Spinal cord (tissue), 10 donors: ENCODE measurements at places on chromosomes 6 and 20. TPM values are rescaled to one million over a fixed set of nuclear protein-coding genes. Genes with fewer than 3 reads are reported as not detected.

Gene BEND6
- 27.1 TPM for total RNA-seq

DNA sequence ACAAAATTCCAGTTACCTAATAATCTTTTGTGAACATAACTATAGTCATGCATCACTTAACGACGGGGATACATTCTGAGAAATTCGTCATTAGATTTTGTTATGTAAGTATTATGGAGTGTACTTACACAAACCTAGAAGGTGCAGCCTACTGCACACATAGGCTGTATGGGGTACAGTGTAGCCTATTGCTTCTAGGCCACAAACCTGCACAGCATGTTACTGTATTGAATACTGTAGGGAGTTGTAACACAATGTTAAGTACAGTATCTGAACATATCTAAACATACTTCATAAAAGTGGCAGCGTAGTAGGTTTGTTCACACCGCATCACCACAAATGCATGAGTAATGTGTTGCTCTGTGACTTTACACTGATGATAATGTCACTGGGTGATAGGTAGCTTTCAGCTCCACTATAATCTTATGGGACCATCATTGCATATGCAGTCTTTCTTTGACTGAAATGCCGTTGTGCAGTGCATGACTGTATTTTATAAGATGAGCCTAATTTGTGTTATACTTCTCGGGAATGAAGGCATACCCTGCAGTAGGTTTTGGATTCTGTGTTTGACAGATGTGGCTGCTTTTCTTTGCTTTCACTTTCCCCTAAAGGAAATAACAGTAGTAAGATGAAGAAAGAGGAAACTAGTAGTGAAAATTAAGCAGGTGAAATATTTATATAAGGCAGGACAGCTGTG lies 365.6 kb downstream of the FARS2 start:
- no peaks in the 10 kb centered on the region for H3K36me3 ChIP-seq
- H3K27me3 ChIP-seq: no peaks in the 10 kb centered on the region
- no peak overlapping the region for H3K27ac ChIP-seq
- no peak overlapping the region for H3K4me3 ChIP-seq
- no peak for DNase-seq

DNA sequence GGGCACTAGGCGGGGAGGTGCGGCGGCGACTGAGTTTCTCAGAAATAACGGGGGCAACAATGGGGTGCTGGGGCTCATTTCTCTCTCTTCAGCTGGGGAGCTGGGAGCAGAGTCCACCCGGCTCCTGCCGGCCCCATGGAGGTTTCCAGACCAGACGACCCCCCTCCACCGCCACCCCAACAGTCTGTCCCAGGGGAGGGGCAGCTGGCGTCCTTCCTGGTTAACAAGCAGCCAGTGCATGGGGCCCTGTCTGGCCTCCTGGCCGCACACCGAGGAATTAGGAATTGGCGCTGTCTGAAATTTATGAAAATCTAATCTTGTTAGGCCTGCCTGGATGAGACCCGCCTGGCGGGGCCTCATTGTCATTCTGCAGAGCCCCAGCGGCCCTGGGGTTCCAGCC lies 42.4 kb downstream of the PMEPA1 start:
- H3K36me3 ChIP-seq: peaks cover 9% of the 10 kb centered on the region
- H3K4me1 ChIP-seq: peaks cover 46% of the 10 kb centered on the region
- H3K27ac ChIP-seq: no peak overlapping the region
- no peak for DNase-seq
- H3K27me3 ChIP-seq: no peaks in the 10 kb centered on the region

DNA sequence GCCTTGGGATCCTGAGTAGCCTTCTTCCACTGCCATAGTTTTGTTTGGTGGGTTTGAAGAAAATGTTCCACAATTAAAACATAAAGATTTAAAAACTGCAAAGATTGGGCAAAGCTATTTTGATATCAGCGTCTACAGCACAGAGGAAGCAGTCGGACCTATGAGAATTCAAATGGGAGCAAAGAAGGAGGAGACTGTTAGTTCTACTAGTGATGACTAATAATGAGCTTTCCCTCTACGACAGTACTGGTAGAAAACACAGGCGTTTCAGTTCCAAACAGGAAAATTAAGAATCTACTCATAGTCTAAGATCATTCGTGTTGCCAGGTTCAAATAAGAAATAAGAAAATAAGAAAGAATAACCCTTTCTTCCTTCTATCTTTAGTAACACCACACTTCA lies 121.2 kb downstream of the INSM1 start:
- peaks cover 6% of the 10 kb centered on the region for H3K4me1 ChIP-seq
- peaks cover 4% of the 10 kb centered on the region for H3K36me3 ChIP-seq
- no peak overlapping the region for H3K4me3 ChIP-seq

Gene OGFR
- 43.3 TPM for total RNA-seq

GRCh38 chr6:136982928-136983327 lies 60.8 kb downstream of the SLC35D3 start:
- DNase-seq: no peak
- H3K27me3 ChIP-seq: no peaks in the 10 kb centered on the region
- H3K4me1 ChIP-seq: no peaks in the 10 kb centered on the region
- H3K36me3 ChIP-seq: no peaks in the 10 kb centered on the region
- no peak overlapping the region for H3K4me3 ChIP-seq
- H3K27ac ChIP-seq: no peak overlapping the region

GRCh38 chr6:137092018-137092417 lies 47.3 kb upstream of the IL20RA start:
- no peak overlapping the region for H3K4me3 ChIP-seq
- H3K27me3 ChIP-seq: no peaks in the 10 kb centered on the region
- H3K4me1 ChIP-seq: no peaks in the 10 kb centered on the region
- DNase-seq: no peak
- no peaks in the 10 kb centered on the region for H3K36me3 ChIP-seq
- no peak overlapping the region for H3K27ac ChIP-seq

DNA sequence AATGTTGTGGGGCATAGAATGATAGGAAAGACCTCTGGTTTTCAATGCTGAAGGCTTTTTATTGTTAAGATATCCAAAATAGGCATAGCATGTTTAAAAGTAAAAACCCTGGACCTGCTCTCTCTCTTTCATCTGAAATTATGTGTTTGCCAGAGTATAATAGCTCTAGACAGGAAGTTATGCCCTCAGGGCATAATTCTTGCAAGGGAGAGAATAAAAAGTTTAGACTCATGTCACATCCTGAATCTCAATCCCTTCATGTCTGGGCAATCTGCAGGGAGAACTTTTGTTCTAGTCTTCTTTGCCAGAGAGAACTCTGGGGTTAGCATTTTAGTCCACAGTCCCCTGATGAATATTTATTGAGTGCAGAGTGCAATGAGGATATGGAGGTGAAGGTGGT lies 297.3 kb upstream of the FLRT3 start:
- H3K4me1 ChIP-seq: no peaks in the 10 kb centered on the region
- H3K27ac ChIP-seq: no peak overlapping the region
- no peaks in the 10 kb centered on the region for H3K27me3 ChIP-seq
- no peak for DNase-seq
- no peak overlapping the region for H3K4me3 ChIP-seq
- no peaks in the 10 kb centered on the region for H3K36me3 ChIP-seq

- H3K27ac ChIP-seq: peak overlapping the region; percentile 4
- no peak overlapping the region for H3K4me3 ChIP-seq
- no peak for DNase-seq
- H3K4me1 ChIP-seq: peaks cover 7% of the 10 kb centered on the region
- no peaks in the 10 kb centered on the region for H3K36me3 ChIP-seq
Measured at GRCh38 chr6:7431674-7432390, 42.2 kb downstream of the RIOK1 start.

DNA sequence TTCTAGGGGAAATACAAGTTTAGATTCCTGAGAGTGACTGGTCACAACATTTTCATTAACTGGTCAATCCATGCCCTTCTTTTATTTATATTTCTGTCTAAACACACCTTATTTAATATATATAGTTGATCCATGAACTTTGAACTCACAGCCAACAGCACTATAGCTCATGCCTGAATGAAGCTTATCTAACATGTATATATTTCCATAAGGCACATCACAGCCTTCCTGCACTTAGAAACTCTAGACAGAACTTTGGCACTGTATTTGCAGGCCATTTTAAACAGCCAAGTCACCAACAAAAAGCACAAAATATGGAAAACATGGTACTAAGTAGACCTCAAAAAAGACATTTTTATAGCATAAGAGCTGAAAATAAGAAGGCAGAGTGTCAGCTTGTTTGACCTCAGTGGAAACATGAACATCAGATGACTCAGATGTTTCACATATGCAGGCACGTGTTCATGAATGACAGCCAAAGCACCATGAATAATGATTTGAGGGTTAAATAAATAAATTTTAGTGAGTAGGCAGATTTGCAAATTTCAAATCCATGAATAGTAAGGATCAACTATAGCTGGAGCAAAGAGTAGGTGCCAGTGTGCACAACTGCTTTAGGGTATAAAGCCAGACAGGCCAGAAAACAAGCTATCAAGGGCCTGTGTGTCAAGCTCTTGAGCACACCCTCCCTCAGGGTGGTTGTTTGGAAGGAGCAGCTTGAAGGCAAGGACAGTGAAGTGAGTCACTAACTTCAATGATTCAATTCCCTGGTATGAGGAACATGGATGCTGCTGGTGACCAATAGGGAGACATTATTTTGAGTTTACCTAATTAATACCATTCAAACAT lies 88.9 kb upstream of the NT5E start:
- no peak overlapping the region for H3K27ac ChIP-seq
- no peak overlapping the region for H3K4me3 ChIP-seq
- H3K27me3 ChIP-seq: no peaks in the 10 kb centered on the region
- no peaks in the 10 kb centered on the region for H3K4me1 ChIP-seq
- no peak for DNase-seq
- no peaks in the 10 kb centered on the region for H3K36me3 ChIP-seq

DNA sequence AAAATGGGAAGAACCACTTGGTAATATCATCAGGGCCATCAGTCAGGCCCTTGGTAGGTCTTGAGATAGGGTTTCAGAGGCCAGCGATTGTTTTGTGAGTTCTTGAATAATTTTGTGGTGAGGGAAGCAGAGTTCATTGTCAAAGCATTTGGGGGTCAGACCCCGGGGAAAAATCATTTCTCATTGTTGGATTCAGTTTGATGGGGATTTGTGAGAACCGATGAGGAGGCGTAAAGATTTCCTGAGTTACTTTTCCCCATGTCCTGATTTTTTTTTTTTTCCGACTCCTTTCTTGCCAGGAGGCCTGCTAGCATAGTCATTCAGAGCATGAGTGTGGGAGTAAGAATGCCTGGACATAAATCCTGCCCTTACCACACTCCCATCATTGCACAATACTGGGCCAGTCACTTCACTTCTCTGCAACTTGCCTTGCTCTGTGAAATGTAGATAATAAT lies 60.3 kb downstream of the TSHZ2 start:
- no peak for DNase-seq
- H3K36me3 ChIP-seq: no peaks in the 10 kb centered on the region
- no peaks in the 10 kb centered on the region for H3K4me1 ChIP-seq
- no peak overlapping the region for H3K4me3 ChIP-seq
- H3K27me3 ChIP-seq: no peaks in the 10 kb centered on the region

DNA sequence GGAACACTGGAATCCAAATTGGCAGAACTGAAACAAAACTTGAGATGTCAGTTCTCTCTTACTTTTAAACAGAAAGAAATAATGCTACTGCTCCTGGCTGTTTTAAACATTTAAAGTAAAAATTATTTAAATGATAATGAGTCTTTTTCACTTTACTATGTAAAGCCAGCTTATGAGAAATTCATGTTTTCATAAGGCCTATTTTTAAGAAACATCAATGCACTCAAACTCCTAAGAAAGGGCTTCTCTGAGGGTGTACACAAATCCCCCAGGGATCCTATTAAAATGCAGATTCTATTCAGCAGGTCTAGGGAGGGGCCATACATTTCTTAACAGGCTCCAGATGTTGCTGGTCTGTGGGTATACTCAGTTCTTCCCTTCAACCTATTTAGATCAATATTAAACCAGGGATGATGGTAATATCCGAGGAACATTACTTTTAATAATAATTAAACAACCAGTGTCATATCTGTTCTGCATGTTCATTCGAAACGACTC lies 2.3 kb downstream of the FERMT1 start:
- H3K4me1 ChIP-seq: peaks cover 12% of the 10 kb centered on the region
- no peak for DNase-seq
- H3K27me3 ChIP-seq: peaks cover 13% of the 10 kb centered on the region
- H3K36me3 ChIP-seq: no peaks in the 10 kb centered on the region
- H3K4me3 ChIP-seq: no peak overlapping the region

- DNase-seq: no peak
- no peak overlapping the region for H3K4me3 ChIP-seq
- no peak overlapping the region for H3K27ac ChIP-seq
- H3K36me3 ChIP-seq: no peaks in the 10 kb centered on the region
Measured at GRCh38 chr6:109944448-109944847, 33.7 kb upstream of the GPR6 start.

- H3K36me3 ChIP-seq: no peaks in the 10 kb centered on the region
- no peak overlapping the region for H3K4me3 ChIP-seq
- peak; percentile 92 for DNase-seq
- no peak overlapping the region for H3K27ac ChIP-seq
- peaks cover 2% of the 10 kb centered on the region for H3K4me1 ChIP-seq
Measured at GRCh38 chr6:132530293-132530974, 7.6 kb upstream of the TAAR9 start.

DNA sequence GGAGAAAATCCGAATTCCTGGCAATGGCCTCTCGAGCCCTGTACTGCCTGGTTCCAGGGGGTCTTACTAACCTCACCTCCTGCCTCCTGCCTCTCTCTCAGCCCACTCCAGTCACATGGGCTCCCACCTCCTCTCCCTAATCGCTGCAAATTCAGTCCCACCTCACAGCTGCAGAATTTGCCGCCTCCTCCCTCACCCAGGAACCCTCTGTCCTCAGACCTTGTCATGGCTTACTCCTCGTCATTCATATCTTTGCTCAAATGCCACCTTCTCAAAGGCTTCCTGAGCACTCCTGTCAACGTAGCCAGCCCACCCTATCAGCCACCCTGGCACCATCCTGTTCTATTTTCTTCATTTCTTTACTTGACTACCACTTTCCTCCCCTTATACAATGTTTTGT lies 89.0 kb downstream of the SLC2A10 start:
- H3K27ac ChIP-seq: no peak overlapping the region
- no peak overlapping the region for H3K4me3 ChIP-seq
- peaks cover 8% of the 10 kb centered on the region for H3K4me1 ChIP-seq
- H3K36me3 ChIP-seq: no peaks in the 10 kb centered on the region
- no peaks in the 10 kb centered on the region for H3K27me3 ChIP-seq

DNA sequence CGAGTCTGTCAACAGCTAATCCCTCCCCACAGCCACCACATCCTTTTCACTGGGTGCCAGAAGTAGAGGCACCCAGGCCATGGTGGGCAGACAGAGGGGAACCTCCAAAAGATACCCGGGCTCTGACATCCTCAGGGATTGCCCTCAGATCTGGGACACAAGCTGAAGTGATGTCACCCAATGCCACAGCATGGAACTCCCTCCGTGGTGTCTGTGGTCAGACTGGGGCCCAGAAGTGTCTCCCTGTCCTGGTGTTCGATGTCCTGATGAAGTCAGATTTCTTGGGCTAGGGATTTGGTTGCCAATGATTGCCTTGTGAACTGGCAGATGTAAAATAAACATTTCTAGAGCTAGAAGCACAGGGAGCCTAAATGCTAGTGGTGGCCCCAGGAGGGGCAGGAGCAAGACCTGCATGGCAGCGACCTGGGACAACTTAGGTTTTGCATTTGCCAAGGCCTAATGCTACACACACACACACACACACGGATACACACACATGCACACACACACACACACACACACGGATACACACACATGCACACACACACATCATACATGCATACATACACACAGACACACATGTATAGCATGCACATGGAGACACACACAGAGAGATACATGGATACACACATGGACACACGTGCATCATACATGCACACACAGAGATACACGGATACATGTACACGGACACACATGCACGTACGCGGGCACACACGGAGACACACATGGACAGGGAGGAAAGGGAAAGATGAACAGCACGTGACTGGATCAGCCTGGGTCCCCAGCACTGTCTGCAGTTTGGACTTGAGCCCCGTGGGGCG lies 221.0 kb downstream of the NFATC2 start:
- no peak overlapping the region for H3K4me3 ChIP-seq
- H3K4me1 ChIP-seq: peaks cover 4% of the 10 kb centered on the region
- H3K36me3 ChIP-seq: no peaks in the 10 kb centered on the region
- no peak for DNase-seq
- no peaks in the 10 kb centered on the region for H3K27me3 ChIP-seq
